ENCODE measurements at places on chromosomes 3 and 15.

DNA sequence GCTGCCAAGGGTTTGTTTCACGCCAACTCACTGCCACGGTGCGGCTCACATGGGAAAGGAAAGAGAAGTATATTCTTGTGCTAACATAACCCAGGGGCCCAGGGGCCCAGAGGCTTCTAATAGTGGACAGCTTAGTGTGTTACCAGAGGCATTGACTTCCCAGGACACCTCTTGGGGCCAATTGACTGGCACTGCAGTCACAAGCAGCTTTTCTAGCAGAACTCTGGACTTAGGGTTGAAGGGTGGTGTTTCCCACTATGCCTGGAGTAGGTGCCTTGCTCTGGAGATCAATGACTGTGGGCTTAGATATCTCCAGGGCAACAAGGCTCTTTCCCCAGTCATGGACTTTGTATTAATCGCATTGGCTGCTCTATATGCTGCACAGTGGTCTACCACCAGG is 172.7 kb upstream of the KBTBD8 start:
- no peak for DNase-seq

DNA sequence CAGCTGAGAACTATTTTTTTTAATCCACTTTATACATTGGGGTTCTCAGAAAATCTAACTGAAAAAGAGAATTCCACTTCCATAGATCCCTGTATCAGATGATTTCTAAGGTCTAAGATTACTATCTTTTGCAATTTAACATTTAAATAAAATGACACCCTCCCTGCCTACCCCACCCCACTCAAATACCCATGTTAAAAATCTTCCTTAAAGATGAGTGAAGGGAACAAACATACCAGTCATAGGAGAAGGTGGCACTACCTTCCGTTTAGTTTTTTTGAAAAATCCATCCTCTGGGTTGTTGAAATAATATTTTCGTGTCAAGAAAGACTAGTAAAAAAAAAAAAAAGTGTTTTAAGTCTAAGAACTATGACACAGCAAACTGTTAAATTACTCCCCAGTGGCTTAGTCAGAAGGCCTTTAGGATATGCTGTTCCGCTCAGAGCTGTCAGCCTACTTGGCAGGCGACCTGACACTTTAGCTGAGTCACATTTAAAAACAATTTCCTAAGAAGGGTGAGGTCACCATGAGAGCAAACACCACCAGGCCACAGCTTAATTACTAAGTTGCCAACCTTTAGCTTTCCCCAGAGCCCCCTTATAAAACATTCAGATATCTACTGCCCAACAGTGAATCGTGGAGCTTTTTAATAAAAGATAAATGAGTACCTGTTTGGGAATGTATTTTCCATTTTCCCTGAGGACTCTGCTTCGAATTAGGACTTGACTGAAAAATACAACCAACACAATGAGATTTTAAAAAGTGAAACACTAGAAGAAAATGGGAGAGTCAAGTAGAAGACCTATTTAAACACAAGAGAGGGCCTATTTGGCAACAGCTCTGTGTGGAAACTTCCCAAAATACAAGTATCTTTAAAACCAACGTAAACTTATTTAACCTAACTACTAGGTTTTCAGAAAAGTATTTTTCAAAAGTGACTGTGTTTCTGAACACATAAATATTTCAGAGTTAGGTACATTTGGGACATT is 9.6 kb downstream of the EMC3 start:
- DNase-seq = no peak

- no peak for DNase-seq
Observed at GRCh38 chr3:20074226-20075063, 34.2 kb downstream of the KAT2B start.

DNA sequence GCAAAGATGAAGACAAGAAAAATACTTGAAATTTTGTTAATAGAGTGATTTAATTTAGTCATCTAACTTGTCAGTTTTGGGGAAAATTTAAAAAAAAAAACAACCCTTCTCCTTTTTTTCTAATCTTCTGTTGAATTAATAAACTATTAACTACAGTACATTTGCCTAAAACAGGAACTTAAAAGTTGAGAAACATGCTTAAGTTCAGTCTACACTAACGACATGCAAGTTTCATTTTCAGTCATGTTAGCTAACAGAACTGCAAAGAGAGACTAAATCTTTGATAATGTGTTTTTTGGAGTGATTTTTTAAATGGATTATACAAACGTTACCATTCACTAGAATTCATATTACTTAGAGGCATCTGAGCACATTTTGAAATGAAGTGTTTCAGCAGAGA is 71.9 kb upstream of the MBNL1 start:
- DNase-seq = no peak

DNA sequence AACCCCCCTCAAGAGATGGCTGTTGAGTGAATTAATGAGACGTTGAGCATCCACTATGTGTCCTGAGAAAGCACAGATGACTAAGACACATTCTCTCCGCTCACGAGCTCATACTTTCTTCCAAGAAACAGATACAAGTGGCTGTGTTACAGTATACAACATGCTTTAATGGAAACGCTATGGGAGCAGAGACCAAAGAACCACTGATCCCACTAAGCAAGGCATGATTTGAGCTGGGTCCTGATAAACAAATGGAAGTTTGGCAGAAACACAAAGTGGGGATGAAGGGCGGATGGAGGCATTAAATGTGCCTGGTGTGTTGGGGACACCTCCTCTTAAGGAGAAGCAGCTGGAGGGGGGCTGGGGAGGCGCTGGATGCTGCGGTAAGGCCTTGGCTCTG is 129.4 kb downstream of the UACA start:
- DNase-seq = no peak

DNA sequence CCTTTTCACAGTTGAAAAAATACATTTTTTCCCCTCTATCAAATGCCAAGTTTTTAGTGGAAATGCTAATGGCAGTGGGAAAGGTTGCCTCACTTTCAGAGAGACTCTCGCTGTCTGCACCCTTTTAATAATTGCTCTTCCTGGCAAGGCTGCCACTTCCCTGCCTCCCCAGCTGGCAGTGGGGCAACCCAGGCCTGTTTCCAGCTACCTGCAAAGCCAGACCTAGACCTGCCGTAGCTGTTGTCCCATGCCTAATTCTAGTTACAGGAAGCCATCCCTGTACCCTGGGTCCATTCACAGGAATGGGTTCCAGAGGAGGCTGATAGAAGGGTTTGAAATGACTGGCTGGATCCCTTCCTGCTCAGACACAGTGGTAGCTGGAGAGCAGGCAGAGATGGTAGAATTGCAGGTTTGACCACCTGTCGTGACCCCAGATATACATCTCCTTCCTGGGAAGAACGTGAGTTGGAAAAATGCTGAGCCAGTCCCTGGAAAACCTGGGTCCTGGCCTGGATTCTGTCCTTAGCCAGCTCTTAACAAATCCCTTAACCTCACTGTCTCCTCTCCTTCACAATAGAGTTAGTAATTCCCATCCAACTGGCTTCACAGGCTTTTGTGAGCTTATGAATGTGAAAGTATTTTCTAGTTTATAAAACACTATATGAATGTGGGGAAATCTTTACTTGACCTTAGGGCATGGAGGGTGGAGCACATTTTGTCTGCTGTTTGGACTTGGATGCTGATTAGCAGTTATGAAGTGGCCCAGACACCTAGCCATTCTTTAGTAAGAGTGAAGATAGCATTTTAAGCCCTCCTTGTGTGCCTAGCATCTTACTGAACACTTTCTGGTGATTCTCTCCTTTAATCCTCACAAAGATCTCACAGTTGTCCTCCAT is 12.9 kb upstream of the ALPK3 start:
- DNase-seq = no peak

DNA sequence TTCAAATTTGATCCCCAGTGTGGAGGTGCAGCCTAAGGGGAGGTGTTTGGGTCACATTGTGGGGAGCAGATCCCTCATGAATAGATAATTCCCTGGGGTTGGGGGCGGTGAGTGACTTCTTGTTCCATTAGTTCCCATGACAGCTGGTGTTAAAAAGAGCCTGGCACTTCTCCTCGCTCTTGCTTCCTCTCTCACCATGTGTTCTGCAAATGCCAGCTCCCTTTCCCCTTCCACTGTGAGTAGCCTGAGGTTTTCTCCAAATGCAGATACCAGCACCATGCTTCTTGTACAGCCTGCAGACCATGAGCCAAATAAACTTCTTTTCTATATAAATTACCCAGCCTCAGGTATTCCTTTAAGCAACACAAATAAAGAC is 23.1 kb downstream of the RIOX2 start:
- no peak for DNase-seq

DNA sequence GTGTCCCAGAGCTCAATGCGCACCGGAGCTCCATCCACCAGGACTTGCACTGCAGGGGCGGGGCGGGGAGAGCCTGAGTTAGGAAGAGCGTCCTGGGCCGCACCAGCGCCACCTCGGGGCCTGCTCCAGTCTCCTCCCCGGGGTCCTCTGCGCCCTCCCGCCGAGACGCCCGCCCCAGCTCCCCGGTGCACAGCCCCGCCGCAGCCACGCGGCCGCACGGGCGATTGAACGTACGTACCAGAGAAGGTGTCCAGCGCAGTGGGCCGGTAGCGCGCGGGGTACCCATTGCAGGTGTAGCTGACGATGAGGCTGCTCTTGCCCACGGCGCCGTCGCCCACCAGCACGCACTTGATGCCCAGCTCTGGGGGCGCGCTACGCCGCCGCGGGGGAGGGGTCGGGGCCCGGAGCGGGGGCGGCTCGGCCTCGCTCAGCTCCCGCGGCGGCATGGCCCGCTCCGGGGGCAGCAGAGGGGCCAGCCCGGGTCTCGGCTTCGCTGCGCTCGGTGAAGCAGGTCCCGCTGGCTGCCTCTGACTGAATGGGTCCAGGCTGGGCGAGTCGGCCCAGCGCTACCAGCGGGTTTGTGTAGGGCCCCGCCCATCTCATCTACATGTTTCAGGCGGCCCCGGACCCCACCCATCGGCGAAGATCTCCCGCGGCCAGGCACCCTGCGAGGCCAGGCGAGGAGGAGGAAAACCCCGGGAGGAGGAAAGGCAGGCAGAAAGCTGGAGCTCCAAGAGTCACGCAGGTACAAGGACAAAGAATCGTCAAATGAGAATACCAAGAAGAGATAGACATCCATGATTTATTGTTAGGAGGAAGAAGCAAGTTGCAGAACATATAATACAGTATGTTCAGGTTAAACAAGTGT is at the start of gene RHOV:
TSS of gene RHOV (minus strand) at position 541 of the 868 bp plus-strand sequence. CDS start at position 446, 95 bp downstream.
- peak; percentile 59 for DNase-seq

- DNase-seq = no peak
Observed at GRCh38 chr3:194139071-194139813, 3.3 kb downstream of the HES1 start.

DNA sequence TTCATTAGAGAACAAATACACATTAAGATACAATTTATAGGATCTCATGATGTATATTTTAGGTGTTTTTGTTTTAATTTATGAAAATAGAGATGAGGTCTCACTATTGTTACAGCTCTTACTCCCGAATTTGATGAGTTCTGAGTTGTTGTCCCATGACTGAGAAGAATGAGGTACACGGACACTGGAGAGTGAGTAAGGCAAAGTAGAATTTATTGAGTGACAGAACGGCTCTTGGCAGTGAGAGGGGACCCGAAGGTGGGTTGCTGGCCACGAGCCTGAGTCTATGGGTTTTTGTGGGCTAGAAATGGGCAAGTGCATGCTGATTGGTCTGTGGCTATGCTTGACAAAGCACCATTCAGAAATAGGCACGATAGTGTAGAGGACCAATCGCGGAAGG is 3.1 kb upstream of the RNF168 start:
- no peak for DNase-seq

Data from stimulated activated CD4-positive, alpha-beta T cell treated with anti-CD3 and anti-CD28 coated beads, Interleukin-4, amount 100 ng/mL, for 1 hour (primary cell).